ENCODE measurements at places on chromosomes 6 and 20.
A peak's percentile ranks its signal among the peaks of the same experiment; 100 is the strongest.

GRCh38 chr6:44514576-44515193 lies 127.2 kb downstream of the CDC5L start:
- no peak for DNase-seq

GRCh38 chr6:128617285-128617684 lies 96.9 kb upstream of the PTPRK start:
- no peak for DNase-seq

DNA sequence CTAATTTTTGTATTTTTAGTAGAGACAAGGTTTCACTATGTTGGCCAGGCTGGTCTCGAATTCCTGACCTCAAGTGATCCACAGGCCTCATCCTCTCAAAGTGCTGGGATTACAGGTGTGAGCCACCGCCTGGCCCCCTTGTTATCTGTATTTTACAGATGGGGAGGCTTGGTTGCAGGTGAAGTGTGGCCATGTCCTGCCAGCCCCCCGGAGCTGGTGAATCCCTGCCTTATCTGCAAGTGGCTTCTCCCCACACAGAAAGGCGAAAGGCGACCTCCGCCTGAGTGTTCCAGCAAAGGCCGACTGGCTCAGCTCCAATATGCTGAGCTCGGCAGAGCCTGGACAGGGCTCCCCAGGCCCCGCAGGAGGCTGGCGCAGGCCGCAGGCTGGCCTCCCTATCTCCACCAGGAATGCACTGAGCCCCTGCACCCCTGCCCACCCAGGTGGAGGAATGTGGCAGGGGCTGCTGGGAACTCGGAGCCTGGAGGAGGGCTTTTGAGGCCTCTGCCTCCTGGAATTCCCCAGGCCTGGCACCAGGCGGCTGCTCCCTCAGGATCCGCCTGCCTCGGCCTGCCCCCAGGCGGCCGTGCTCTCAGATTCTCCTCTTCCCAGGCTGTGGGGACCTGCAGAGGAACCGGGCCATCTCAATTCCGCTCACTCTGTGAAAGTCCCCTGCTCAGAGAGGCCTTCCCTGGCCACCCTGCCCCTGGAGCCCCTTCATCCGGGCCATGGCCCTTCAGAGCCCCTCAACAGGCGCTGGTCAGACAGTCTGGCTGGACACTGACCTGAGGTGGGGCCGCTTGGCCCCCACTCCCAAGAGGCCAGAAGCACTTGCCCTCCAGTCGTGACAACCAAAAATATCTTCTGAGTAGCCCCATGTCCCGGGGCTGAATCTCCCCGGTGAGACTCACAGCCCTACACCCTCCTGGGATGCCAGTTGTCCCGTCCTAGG lies 9.3 kb upstream of the LAMA5 start:
- DNase-seq: no peak

DNA sequence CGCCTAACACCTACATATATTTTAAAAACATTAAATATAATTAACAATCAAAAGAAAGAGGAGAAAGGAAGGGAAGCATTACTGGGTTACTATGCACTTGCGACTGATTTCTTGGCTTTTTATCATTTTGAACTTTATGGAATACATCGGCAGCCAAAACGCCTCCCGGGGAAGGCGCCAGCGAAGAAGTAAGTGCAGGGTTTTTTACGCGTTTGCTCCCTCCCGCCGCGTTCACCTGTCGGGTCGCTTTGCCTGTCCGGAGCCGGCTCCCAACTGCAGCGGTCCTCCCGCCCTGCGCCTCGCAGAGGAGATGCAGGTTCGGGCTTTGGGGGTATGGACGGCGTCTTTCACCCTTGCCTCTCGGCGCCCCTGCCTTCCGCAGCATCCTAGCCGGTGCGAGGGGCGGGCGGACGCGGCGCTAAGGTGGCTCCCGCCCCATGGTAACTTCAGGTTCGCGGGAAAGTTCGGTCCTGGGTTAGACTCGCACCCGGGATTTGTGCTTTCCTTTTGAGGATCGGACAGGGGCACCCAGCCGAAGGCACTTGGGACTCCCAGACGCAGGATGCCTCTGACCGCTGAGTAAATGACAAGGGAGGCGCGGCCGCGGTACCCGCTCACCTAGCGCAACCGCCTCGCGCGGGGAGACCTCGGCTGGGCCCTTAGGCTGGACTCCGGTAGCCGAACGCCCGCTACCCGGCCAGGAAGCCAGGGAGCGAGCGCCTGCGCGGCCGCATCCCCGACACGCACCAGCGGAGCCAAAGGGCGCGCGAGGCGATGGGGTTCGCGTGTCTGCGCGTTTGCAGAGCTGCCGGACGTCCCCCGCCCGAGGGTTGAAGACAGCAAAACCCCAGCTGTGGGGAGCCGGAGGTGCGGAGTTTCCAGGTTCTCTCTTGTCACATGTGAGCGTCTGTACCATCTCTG lies 891 bp downstream of the RSPO3 start:
- peak; percentile 4 for DNase-seq

- no peak for DNase-seq
Observed at GRCh38 chr20:10427060-10427692, 6.8 kb downstream of the MKKS start.

DNA sequence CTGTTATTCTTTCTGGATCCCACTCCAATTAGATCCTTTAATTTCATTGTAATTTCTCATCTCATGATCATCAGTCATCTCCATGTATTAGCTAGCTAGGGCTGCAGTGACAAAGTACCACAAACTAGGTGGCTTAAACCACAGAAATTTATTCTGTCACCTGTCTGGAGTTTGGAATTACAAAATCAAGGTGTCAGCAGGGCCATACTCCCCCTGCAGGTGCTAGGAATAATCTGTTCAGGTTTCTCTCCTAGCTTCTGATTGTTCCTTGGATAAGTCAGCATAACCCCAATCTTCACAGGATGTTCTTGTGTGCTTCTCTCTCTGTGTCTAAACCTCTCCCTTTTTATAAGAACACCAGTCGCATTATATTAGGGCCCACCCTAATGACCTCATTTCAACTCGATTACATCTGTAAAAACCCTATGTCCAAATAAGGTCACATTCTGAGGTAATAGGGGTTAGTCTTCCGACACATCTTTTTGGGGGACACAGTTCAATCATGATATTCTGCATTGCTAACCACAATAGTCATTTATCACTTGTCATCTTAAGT lies 40.5 kb downstream of the BEND6 start:
- no peak for DNase-seq

- DNase-seq: no peak
Observed at GRCh38 chr6:109485266-109485935, 2.4 kb upstream of the ZBTB24 start.

GRCh38 chr6:168314021-168314420 lies 5.6 kb downstream of the DACT2 start:
- no peak for DNase-seq

- no peak for DNase-seq
Observed at GRCh38 chr6:154457881-154458284, 52.6 kb downstream of the CNKSR3 start.

DNA sequence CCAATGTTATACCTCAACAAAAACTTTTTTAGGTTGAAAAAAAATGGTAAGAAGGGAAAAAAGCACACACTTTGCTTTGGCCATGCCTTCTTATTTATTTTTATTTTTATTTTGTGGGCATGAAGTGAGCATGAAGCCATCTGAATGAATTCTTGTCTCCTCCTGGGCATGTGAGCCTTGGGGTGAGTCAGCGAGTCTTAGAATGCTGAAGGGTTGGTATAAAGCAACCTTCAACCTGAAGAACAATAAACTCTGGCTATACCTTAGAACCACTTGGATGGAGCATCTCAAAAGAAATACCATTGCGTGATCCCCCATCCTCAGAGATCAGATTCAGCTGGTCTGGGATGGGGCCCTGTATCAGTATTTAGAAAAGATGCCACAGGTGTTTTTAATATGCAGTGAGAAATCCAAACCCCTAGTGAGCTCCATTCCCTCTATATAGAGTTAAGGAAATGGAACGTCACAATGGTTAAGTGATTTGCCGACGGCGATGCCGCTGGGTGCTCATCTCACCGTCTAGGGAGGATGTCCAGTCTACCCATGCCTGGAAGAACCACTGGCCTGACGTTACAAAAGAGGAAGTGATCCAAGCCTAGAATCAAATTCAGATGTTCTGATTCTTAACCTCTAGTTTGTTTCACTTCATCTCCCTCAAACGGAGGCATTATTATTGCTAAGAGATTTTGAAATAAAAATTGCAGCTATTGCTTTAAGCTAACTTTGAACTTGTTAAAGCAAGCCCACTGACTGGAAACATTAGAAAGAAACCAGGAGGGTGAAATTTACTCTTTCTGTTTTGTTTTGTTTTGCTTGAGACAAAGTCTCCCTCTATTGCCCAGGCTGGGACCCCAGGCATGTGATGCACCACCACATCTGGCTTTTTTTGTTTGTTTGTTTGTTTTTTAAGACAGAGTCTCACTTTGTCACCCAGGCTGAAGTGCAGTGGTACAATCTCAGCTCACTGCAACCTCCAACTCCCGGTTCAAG lies 67.1 kb downstream of the EDN1 start:
- DNase-seq: no peak

DNA sequence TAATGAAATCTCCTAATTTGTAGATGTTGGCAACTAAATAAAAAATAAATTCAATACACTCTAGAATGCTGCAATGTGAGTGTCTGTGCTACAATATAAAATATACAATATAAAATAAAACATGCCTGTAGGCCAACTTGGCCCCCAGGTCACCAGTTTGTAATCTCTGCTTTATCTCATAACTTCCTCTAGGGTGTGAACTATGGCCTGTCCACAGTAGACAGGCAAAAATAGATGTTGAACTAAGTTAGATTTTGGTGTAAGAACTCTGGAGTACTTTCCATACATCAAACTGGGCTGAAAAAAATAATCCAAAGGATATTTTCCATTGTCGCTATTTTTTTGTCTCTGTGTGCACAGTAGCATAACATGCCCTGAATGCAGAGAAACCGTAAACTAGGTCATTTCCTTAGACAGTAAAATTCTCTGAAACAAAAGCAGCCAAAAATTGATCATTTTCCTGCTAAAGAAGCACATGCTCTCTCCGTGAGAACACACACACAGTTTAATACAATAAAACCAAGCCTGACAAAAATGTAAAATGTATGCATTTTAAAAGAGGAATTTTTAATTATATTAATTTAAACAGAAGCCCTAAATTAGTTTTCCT lies 98.5 kb upstream of the ZFP64 start:
- DNase-seq: no peak

DNA sequence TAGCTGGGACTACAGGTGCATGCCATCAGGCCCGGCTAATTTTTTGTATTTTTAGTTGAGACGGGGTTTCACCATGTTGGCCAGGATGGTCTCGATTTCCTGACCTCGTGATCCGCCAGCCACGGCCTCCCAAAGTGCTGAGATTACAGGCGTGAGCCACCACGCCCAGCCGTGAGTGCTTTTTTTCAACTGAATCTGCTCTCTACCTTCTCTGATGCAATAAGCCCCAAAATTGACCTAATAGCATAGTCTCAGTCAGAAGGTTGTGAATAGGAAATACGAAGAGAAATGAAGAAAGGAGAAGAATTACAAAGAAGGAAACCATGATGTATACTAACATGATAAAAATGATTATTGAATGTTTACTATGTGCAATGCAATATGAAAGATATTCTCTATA lies 33.2 kb downstream of the BEND6 start:
- no peak for DNase-seq

DNA sequence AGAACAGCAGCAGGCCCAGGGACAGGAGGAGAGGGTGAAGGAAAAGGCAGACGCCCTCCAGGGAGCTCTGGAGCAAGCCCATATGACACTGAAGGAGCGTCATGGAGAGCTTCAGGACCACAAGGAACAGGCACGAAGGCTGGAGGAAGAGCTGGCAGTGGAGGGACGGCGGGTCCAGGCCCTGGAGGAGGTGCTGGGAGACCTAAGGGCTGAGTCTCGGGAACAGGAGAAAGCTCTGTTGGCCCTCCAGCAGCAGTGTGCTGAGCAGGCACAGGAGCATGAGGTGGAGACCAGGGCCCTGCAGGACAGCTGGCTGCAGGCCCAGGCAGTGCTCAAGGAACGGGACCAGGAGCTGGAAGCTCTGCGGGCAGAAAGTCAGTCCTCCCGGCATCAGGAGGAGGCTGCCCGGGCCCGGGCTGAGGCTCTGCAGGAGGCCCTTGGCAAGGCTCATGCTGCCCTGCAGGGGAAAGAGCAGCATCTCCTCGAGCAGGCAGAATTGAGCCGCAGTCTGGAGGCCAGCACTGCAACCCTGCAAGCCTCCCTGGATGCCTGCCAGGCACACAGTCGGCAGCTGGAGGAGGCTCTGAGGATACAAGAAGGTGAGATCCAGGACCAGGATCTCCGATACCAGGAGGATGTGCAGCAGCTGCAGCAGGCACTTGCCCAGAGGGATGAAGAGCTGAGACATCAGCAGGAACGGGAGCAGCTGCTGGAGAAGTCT lies 25.5 kb downstream of the C20orf173 start:
- DNase-seq: no peak

- DNase-seq: no peak
Observed at GRCh38 chr6:149046164-149046821, 271.2 kb upstream of the TAB2 start.

- DNase-seq: no peak
Observed at GRCh38 chr20:61936701-61937131, 129.0 kb downstream of the TAF4 start.

DNA sequence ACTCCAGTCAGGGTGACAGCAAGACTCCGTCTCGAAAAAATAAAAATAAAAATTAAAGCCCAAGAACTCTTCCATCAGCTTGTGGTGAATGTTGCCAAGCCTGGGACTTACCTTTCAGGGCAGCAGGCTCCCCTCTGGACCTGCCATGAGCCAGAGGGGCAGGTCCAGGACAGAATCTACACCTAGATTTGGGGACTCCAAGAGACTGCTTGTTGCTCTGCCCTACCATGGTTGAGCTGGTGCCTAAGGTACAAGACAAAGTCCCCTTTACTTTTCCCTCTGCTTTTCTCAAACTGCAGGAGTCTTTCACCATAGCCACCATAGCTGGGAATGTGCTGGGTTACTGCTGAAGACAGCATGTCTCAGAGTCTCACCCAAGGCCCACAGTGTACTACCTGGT lies 9.2 kb downstream of the C6orf15 start:
- DNase-seq: no peak

- no peak for DNase-seq
Observed at GRCh38 chr6:151254451-151255081, 14.8 kb downstream of the AKAP12 start.

DNA sequence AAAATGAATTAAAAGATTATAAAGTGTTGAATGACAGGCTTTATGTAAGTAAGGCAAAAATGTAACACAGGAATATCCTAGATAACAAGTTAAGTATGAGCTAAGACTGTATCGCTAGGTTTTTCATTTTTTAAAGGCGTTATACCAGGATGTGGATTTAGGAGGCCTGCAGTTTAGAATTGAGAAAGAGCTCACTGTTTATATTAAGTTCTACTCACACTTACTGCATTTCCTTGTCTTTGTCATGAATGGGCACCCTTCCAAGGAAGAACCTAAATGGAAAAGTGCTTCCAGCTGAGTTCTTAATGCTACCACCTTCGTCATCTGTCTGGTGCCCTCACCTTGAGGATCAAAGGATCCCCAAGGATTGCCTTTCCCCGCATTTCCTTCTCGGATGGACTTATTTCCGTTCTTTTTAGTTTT lies 148.7 kb downstream of the SOX4 start:
- no peak for DNase-seq

GRCh38 chr20:53660078-53660909 lies 66.7 kb upstream of the ZNF217 start:
- DNase-seq: peak; percentile 27

- DNase-seq: no peak
Observed at GRCh38 chr20:49880724-49881445, 34.4 kb downstream of the SPATA2 start.

Measured in T-helper 2 cell treated with Interferon-gamma antibody and Interleukin-4, amounts not matched to agents 5 μg/mL and 100 μg/mL, for 36 hours (primary cell).